Left kidney (tissue), 8 donors: ENCODE measurements at places on chromosomes 5 and 9.

GRCh38 chr5:147177125-147177840 lies 57.5 kb upstream of the STK32A start:
- DNase-seq = no peak

DNA sequence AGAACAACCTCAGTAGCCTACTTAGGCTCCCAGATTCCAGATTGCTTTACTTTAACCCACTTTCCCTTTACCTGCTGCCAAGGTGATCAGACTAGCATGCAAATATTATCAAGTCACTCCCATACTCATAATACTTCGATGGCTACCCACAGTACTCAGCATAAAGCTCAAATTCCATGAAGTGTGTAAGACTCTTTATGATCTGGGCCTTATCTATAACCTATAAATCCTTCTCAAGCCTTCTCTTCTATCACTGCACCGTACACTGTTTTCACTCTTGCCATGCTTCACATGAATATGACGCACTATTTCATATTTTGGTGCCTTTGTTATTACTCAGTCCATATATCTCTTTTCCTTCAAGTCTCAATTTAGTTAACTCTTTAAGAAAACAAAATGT lies 135.2 kb upstream of the TARS1 start:
- DNase-seq = no peak

GRCh38 chr5:109454731-109455505 lies 45.1 kb upstream of the PJA2 start:
- DNase-seq = no peak

GRCh38 chr5:127854520-127854919 lies 151.3 kb downstream of the CCDC192 start:
- DNase-seq = no peak

DNA sequence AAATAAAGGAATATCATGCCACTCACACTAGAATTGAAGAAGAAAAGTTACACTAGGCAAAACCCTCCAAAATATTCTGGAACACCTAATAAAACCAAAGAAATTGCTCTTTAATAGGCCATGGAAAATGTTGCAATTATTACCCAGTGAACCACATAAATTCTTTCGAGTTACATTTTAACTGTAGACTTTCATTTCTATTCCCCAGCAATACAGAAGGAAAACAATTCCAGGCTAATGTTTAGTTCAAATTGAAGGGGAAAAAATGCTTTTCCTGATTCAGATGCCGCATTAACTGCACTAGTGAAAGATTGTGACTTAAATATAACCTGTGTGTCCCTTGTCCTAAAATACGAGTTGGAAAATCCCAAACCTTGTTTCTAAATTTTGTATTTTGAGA lies 439.3 kb upstream of the ADAMTS16 start:
- DNase-seq = no peak

GRCh38 chr5:160285316-160285715 lies 27.0 kb downstream of the CCNJL start:
- no peak for DNase-seq

DNA sequence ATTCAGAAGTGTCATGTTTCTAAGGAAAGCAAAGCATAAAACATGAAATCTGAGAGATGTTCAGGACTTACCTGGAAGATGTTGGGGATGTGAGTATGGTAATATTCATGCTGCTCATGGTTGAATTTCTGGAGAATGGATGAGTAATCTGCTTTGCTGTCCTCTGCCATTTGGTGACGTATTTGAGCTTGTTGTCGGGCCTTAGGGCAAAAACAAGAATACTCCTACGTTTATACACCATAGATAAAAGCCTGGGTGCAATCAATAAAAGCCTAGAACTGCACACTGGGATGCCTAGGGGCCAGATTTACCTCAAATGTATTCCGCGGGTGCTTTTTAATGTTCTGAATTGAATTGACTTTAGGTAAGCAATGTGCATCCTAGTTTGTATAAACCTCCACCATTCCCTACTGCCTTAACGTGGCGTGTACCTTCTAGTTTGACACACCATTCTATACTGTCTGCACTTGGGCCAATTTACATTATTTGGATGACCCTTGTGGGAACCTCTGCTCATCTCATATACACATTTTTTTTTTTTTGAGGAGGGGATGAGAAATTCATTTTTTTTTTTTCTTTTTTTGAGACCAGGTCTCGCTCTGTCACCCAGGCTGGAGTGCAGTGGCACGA lies 94.4 kb downstream of the USP20 start:
- DNase-seq = no peak

DNA sequence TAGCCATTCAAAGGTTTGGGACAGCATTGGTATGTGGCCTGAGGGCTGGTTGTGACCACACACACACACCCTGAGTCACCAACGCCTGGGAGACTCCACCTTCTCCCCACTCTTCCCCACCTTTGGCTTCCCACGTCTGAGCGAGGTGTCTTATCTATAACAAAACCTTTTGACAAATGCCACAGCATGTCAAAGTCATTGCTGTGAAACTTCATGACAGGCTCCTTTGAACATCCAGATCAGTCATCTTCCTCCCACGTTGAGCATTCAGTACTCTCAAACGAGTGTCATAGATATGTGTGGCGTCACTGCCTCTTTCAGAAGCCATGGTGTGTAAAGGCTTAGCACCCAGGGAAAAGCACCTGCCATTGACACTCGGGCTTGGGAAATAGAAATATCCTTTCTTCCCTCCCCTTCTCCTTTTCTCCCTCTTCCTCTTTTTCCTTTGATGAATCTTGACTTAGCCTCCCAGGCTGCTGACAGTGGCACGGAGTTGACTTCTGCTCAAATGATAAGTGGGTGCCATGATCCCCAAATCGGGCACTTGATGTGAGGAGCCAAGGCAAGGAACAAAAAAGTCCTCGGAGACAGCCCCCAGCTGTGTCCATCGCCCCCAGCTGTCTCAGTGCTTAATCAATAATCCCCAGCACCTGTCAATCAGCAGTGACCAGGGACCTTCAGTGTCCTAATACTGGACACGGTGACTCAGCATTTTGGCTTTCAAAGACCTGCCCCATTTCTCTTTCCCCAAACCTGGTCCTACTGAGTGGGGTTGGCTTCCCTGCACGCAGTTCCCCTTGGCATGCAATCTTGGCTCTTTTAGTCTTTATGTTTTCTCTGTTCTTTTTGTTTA lies 114.8 kb downstream of the FGF18 start:
- no peak for DNase-seq

- no peak for DNase-seq
Measured at GRCh38 chr5:99586878-99587277, 658.1 kb upstream of the CHD1 start.

DNA sequence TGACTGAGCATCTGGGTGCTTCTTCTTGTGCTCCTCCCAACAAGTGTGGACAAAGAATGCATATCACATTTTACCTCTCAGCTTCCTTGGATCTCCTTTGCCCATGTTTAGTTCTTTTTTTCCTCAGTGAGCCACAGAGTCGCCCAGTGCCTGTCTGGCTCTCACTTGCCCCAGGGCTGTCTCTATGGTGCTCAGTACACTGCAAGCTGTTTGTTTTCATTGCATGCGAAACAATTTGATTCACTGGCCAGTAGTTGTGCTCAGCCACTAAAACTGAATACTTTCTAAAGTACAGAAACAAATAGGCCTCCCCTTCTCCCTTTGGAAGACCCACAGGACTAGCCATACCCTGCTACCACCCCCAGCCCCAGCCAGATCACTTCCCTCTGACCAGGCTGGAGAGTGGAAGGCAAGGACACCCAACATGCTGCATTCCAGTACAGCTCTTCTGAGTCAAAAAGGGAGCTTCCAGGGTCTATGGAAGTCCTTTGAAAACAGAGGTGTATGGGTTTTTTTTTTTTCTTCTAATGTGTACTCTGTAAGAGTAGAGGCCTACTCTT lies 3.8 kb downstream of the LHFPL2 start:
- DNase-seq = no peak

GRCh38 chr5:143491646-143492045 lies 88.2 kb upstream of the NR3C1 start:
- DNase-seq = no peak

DNA sequence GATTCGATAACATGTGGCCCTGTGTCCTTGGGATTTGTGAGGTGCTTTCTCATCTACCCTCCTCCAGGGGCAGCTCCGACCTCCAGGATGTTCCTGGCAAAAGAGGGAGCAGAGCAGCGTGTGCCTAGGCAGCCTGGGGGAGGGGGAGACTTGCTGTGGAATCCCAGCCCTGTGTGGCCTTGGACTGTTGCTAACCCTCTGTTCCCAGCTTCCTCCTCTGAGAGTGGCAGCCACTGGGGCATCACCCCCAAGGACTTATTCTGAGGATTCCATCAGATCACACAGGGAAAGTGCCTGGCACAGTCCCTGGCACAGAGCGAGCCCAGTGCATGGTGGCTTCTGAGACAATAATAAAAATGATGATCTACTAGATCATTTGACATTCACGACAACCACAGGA lies 265.1 kb upstream of the MVB12B start:
- DNase-seq = no peak

GRCh38 chr5:102249381-102249780 lies 46.7 kb downstream of the SLCO4C1 start:
- DNase-seq = no peak

DNA sequence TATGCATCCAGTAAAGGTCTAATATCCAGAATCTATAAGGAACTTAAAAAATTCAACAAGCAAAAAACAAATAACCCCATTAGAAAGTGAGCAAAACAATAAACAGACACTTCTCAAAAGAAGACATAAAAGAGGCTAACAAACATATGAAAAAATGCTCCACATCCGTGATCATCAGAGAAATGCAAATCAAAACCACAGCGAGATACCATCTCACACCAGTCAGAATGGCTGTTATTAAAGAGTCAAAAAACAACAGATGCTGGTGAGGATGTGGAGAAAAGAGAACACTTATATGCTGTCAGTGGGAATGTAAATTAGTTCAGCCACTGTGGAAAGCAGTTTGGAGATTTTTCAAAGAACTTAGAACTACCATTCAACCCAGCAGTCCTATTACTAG lies 86.1 kb downstream of the WWC1 start:
- no peak for DNase-seq

- DNase-seq = no peak
Measured at GRCh38 chr5:148993283-148993936, 69.5 kb downstream of the SH3TC2 start.

DNA sequence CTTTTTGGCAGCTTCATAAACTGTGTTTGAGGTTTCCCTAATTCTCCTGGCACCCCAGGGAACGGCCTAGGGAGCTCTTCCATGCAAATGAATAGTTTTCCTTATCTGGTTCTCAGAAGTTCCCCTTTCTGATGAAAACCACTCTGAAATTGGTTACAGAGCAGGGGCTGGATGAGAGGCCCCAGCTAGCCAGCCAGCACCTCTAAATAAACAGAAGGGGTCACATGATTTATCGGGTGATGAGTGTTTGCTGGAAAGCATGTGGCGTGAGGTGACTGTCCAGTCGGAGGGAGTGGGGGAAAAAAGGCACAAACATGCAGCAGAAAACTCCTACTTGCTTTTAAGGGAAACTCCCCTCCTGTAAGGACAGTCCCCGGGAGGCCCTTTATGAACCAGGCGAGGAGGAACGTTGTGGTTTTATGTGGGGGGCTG lies 261.2 kb upstream of the ANKRD55 start:
- no peak for DNase-seq

- DNase-seq = no peak
Measured at GRCh38 chr5:158810615-158811014, 289.1 kb downstream of the EBF1 start.
